ENCODE measurements at places on chromosomes 1 and 21.

- DNase-seq, result no peak
Observed at GRCh38 chr1:74650561-74650960, 23.0 kb downstream of the ERICH3 start.

- no peak for DNase-seq
Observed at GRCh38 chr1:102853701-102854187, 254.6 kb downstream of the COL11A1 start.

- peak; percentile 51 for DNase-seq
Observed at GRCh38 chr1:18618546-18619466, 11.8 kb upstream of the PAX7 start.

DNA sequence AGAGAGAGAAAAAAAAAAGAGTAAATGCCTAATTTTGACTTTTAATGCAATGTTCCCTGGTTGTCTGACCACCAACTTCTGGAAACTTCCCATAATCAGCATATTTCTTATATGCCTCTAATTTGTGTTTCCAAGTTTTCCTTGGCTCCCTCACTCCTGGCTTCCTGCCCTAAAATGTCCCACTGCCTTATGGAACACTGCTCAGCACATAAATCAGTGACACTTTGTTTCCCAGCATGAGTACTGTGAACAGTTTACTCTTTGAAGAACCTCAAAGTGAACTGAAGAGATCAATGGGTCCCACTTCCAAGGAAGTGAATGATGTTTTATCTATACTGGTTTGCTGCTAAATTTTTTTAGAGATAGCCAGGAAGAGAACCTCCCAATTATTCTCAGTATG, 271.3 kb upstream of the PRMT6 start:
- DNase-seq, result no peak

DNA sequence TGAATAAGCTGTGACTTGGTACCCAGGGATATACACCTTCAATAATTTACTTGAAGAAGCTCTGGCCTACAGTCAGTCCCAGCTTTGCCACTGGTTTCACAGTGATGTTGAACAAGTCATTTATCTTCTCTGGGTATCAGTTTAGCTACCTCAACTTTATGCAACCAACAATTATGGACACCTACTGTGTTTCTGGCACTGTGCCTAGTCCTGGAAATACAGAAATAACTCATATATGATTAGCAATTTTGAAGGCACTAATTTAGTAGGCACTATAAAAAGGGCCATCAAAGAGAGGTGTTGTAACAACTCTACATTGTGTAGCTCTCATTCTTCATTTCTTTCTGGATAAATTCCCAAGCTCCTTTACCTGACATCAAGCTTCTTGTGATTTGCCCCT, 88.6 kb upstream of the SPATA6 start:
- DNase-seq, result no peak

All from activated CD4-positive, alpha-beta T cell treated with anti-CD3 and anti-CD28 coated beads, Interleukin-2, Interleukin-4, amounts not matched to agents 100 ng/mL and 50 ng/mL, durations not matched to agents 16 hours and 8 hours (primary cell).